ENCODE measurements at places on chromosomes 13 and 19.

- no peak for DNase-seq
Measured at GRCh38 chr19:48556163-48556562, 4.2 kb downstream of the SULT2B1 start.

DNA sequence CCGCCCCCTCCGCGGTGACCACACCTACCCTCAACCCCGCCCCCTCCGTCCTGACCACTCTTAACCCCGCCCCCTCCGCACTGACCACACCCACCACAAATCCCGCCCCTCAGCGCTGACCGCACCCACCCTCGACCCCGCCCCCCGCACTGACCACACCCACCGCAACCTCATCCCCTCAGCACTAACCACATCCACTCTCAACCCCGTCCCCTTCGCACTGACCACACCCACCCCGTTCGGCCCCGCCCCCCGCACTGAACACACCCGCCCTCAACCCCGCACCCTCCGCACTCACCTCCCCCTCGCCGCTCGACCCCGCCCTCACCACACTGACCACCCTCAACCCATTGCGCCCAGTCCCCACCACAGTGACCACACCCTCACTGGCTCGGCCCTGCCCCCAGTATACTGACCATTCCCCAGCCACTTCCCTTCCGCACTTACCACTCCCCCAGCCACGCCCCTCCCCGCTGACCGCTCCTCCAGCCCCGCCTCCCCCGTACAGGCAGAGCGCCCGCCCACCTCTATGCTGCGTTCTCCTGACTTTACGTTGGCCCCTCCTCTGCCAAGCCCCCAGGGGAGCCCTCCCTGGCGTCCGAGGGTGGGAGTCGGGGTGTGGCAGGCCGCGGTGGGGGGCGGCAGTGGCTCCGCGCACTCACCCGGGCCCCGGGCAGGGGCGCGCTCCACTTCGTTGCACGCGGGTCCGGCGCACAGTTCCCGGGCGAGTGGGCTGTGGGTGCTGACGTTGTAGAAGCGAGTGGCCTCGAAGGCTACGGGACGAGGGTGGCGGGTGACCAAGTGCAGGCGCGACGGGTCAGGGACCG is 8.4 kb downstream of the F2RL3 start:
- DNase-seq = peak; percentile 44

- no peak for DNase-seq
Measured at GRCh38 chr19:45395821-45396617, 8.8 kb downstream of the PPP1R13L start.

DNA sequence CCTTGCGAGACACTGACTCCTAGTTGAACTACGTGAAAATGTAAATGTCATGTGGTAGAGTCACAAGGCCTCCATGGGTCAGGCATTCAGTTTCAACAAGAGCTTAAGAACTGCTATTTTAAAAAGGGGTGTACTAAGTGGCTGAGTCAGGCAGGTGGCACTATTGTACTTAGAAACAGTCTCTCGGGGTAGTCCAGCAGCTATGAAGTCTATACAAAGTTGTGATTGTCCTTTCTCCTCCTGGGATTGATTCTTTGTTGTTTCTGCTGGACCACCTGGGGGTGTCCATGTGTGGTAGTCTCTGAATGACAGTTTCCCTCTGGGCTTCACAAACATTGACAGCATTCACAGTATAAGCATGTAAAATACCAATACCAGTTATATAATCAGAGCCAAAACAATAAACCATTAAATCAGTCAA is 33.0 kb downstream of the UGGT2 start:
- DNase-seq = no peak
